ENCODE measurements at places on chromosomes 2 and 18.
A peak's percentile ranks its signal among the peaks of the same experiment; 100 is the strongest.

DNA sequence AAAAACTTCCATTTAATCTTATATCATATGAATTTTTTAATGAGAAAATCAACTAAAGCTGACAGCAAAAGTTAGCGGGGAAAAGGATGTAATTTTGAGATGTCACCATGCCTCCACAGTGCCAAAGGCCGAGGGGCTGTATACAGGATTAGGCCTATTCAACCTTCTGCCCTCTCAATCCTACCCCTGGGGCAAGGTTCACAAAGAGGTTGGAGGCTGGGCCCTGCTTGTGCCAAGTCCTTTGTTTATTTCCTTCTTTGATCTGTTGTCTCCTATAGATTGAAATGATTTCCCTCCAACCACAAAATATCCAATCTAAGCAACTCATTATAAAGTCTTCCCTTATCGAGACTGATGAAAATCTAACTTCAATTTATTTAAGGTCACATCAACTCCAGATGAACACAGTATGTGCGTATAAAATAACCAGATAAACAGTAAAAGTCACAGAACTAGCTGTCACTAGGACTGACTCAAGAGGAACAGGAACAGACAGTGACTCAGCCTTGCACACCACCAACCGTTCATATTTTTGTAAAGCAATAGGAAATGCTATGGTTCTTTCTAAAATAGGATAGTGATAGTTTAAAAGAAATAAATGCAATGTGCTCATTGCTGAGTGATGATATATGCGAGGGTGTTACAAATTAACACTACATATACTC, 95.8 kb downstream of the SLC25A12 start:
- no peak for DNase-seq

GRCh38 chr2:218999021-218999880, 6.0 kb upstream of the CRYBA2 start:
- DNase-seq = no peak

GRCh38 chr2:228575897-228576296, 394.4 kb upstream of the SPHKAP start:
- DNase-seq = no peak

DNA sequence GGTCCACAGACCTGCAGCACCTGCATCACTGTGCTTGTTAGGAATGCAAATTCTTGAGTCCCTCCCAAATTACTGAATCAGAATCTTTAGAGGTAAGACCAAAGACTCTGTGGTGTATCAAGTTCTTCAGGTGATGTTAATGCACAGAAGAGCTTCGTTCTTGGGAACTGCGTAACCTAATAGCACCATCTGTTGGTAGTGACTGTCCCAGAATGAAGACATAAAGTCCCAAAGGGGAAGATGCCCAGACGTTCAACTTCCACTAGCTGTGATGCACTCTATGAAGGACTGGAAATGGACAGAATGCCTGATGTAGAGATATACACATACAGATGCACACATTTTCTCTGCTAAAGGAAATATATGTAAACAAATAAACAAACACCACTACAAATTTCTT, 576.0 kb downstream of the LRP1B start:
- DNase-seq = no peak

- peak; percentile 54 for DNase-seq
These were observed 65.2 kb downstream of the CCDC195 start for GRCh38 chr2:224650815-224651439.

DNA sequence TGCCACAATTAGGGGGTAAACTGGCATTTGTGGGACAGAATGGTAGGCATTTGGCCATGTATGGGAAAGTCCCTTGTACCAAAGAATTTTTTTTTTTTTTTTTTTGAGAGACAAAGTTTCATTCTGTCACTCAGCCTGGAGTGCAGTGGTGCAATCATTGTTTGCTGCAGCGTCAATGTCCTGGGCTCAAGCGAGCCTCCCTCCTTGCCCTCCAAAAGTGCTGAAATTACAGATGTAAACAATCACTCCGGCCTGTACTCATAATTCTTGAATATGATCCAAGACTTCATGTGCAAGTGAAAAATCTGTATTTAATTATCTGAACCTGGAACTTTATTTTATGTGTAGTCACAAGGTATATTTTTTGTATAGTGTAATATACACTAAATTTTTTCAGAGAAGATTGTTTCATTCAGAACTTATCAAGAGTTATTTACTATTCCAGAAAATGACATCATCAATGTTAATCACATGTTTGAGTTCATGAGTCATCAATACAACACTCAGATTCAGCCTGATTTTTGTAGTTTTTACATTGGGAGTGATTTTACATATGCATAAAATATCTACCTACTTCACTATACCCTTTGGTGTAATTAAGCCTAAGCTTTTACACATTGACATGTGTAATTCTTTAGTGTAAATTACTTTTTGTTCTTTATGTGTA, 138.7 kb upstream of the L3MBTL4 start:
- DNase-seq = no peak

- no peak for DNase-seq
These were observed 131.9 kb upstream of the ID2 start for GRCh38 chr2:8549942-8550341.

- DNase-seq = no peak
These were observed 2.3 kb upstream of the GLI2 start for GRCh38 chr2:120733238-120733932.

DNA sequence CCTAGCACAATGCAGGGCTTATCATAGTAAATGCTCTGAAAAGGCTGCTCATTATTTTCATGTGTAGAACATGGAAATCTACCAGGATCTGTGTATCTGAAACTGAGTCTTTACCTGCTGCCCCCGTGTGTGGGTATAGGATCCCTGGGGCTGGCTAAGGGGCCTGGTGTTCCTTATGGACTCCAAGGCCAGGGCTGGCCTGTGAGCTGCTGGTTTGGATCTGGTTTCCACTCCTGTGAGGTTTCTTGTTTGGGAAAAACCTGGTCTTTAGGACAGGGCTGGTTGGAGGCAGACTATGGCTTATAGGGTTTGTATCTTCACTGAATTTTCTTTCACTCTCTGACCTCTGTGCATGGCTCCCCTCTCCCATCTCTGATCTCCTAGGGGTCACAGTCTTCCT, 80.8 kb downstream of the DYSF start:
- DNase-seq = no peak

GRCh38 chr2:27453968-27454367, 11.8 kb downstream of the KRTCAP3 start:
- no peak for DNase-seq

GRCh38 chr2:157444641-157445040, 752 bp upstream of the CYTIP start:
- no peak for DNase-seq

DNA sequence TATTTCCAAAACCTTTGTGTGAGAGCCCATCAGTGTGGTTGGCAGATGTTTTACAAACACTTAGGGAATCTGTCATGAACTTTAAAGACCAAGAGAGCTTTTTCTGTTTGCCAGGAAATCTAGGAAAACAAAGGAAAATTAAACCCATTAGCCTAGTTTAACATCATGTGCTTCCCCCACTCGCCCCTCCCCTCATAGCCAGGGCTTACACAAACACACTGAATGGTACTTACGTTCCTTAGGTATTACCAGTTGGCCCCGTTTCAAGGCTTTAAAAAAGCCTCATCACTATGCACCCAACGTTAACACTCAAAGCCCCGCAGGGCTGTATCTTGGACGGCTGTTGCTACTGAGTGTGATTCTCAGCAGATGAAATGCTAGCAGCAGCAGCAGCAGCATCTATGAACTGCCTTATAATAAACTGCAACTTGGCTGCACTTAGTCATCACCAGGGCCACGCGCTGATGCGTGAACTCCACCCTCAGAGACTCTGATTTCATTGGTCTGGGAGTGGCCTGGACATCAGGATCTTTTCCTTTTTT, 20.1 kb upstream of the TTC39C start:
- DNase-seq = peak; percentile 77

DNA sequence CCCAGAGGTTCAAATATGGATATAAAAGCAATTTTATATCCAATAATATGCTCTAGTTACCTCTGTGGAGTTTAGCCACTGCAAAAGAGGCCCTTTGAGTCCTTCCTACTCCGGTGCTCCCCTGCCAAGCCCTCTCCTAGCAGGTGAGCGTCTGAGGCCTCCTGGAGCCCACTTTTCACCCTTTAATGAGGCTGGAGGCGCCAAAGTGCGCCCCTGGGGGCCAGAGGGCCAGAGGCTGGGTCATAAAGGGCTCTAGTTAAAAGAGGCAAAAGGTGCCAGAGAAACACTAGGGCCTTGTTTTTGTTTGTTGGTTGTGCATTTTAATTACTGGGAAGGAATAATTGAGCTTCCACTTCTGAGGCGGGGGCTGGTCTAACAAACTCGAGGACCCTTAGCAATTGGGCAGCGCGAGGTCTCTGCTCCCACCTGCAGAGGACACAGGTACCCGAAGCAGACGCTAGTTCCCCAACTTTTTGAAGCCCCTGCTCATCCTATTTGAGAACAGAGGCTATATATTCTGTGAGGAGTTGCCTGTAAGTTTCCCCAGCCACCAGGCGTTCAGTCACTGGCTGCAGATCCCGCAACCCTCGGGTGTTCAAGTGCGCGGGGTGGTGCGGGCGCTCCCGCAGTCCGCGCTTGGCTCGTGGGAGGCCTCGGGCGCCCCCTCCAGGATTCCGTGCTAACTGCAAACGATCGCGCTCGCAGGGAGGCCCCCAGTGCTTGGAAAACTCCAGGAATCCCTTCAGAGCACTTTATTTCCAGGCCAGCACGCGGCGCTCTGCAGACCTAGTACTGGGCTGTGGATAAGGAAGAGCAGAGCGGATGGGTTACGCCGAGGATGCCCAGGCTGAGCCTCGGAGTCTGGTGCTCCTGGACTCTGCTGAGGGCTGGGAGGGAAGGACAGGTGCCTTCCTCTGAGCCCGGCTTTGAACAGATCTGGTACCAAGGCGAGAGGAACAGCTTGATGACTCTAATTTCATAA, 14.1 kb downstream of the MSGN1 start:
- no peak for DNase-seq

- DNase-seq = no peak
These were observed 86.6 kb downstream of the ASB1 start for GRCh38 chr2:238513346-238513745.

- no peak for DNase-seq
These were observed 25.9 kb downstream of the FAM228A start for GRCh38 chr2:24200799-24201198.

DNA sequence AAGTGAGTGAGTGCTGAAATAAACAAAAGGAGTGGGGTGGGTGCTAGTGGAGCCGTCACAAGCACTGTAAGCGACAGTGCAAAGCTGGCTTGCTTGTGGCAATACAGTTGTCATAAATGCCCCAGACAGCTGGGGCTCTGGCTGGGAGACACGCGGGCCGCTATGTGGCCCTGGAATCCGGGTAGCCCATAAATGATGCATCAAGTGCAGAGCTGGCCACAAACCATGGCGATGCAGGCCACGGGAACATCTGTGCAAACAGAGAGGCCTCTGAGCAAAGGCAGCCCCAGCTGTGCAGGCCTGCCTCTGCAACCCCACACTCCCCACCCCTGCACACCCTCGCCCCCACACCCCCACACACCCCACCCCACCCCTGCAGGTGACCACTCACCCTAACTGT, 349.2 kb upstream of the ID2 start:
- DNase-seq = no peak

- no peak for DNase-seq
These were observed 72.3 kb downstream of the SPTBN1 start for GRCh38 chr2:54528311-54528955.

- DNase-seq = no peak
These were observed 77.7 kb downstream of the GULP1 start for GRCh38 chr2:188369365-188369764.

- peak; percentile 71 for DNase-seq
These were observed 3.2 kb downstream of the PIGN start for GRCh38 chr18:62183578-62184195.
